ENCODE measurements at places on chromosomes 16 and 17.

DNA sequence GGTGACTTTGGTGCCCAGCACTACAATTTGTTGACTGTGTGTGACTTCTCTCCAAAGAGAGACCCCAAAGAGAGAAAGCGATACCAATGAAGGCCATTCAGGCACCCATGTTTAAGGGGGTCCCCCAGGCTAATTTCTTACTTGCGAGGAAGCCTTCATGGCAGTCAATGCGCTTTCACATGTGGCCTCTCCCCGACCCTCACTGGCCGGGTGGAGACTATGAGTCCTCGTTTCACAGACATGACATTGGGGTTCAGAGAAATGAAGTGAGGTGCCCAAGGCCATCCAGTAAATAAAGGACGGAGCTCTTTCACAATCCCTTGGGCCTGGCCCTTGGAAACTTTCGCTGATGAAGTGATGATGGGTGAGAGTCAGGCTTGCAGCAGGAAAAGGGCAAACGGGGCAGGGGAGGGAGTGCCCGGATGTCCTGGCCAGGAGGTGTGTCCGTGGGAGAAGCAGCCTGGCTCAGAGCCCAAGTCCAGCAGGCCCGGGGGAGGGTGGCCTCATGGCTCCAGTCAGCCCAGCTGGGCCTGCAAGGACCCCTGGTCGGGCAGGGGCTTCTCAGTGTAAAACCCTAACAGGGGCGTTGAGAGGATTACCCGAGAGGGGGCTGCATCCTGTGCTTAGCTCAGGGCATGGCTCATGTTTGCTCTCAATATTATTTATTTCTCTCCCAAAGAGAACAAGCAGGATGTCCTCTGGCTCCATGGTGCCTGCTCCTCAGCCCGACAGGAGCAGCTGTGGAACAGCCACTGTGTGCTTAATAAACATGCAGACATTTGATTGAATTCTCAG is 14.7 kb downstream of the TBX2 start:
- DNase-seq, result no peak

DNA sequence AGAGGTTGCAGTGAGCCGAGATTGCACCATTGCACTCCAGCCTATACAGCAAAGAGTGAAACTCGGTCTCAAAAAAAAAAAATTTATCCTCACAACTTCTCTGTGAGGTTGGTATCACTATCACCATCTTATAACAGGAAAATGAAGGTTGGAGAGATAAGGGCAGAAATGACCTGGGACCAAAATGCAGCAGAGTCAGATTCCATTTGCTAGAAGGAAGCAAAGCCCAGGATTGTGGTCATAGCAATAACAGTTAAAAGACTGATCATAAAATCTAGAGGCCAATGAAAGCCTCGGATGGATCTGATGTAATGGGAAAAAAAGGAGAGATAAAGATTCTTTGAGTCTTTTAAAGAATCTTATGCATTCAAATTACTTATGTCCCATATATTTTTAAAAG is 69.6 kb upstream of the TEKT1 start:
- no peak for DNase-seq

- no peak for DNase-seq
Observed at GRCh38 chr17:18115517-18115916, 7.0 kb downstream of the MYO15A start.

DNA sequence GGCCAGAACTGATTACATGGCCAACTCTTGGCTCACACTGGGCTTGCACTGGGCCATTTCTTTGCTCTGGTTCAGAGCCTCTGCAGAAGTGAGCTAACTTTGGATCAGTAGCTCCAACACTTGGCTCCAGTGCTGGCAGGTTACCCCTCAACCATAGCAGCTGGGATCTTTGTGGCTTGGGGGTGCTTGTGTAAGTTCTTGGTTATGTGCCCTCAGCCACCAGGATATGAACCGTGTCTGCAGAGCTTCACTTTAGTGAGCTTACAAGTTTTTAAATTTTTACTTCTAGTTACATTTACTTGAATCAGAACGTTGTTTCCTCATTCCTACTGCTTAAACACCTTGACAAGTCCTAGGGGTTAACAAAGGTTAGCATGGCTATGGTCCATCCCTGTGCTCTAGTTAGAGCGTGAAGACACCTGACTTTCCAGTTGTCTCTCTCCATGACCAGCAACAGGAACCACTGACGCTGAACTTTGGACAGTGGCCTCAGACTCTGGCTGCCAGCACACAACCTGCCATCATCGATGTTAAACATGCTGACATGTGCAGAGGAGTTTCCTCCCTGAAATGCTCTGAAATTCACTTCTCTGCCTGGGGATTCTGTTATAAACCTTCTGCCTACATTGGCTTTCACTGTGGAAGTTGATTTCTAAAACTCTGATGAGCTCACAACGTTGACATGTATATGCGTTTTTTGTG is 4.1 kb downstream of the PDF start:
- no peak for DNase-seq

- peak; percentile 36 for DNase-seq
Observed at GRCh38 chr17:2954898-2955445, 108.4 kb downstream of the OR1D5 start.

- peak; percentile 38 for DNase-seq
Observed at GRCh38 chr17:41710472-41711090, 1.6 kb upstream of the GAST start.

DNA sequence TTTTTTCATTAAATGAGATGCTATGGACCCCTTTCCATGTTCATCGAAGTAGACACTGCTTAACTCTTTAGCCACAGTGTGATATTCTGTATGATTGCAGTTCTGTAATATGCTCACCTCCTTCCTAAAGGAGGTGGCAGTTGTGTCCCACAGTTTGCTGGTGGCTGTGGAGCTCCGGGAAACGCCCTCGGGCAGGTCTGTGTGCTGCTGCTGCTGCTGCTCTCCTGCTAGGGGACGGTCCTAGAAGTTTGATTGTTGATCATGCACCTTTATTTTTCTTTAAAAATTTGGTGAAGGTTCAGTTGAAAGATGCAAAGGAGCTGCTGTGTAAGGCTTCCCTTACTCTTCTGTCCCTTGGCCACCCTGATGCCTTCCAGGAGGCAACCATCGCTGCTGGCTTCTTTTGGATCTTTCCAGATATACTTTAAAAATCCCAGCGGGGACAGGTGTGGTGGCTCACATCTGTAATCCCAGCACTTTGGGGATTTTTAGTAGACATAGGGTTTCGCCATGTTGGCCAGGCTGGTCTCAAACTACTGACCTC is 8.4 kb upstream of the CLEC18A start:
- no peak for DNase-seq

GRCh38 chr16:1640261-1640941 is 28.2 kb downstream of the CRAMP1 start:
- no peak for DNase-seq

GRCh38 chr17:7467498-7467897 is 11.9 kb downstream of the ZBTB4 start:
- DNase-seq, result no peak

DNA sequence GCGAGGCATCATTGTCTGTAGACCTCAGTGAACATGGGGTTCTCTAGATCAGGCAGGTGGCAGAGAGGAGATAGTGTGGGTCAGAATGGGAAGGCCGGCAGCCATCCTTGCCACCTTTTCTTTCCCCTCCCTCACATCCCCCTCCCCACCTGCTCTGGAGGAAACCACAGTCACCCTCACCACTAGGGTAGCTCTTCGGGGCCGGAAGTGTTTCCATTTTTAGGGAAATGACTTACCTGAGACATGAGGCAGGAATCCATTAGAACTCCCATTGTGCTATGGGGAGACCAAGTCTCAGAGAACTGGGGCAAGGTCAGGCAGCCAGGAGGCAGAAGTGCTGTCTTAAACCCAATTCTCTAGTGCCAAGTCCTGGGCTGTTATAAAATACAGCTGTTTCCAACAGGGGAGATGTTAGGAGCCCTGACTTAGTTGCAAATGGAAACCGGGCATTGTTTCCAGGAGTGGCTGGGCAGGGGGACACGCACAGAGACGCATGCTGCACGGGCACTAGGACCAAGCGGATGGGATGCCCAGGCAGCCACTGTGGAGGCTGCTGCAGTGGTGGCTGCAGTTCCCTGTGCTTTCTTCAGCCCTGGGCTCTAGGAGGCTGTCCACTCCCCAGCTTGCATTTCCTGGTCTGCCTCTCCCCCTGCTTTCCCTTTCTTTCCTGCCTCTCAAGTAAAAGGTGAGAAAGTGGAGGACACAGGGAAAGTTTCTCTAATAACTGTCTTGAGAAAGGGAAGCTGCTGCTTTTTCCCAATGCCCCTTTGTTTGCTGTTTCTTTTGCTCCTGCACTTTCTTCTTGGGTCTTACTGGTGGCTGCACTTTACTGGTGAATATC is 2.8 kb downstream of the HAS3 start:
- no peak for DNase-seq

- DNase-seq, result no peak
Observed at GRCh38 chr17:43396491-43397060, 2.2 kb upstream of the ARL4D start.

- DNase-seq, result no peak
Observed at GRCh38 chr17:5045496-5045895, 10.3 kb upstream of the SLC52A1 start.

DNA sequence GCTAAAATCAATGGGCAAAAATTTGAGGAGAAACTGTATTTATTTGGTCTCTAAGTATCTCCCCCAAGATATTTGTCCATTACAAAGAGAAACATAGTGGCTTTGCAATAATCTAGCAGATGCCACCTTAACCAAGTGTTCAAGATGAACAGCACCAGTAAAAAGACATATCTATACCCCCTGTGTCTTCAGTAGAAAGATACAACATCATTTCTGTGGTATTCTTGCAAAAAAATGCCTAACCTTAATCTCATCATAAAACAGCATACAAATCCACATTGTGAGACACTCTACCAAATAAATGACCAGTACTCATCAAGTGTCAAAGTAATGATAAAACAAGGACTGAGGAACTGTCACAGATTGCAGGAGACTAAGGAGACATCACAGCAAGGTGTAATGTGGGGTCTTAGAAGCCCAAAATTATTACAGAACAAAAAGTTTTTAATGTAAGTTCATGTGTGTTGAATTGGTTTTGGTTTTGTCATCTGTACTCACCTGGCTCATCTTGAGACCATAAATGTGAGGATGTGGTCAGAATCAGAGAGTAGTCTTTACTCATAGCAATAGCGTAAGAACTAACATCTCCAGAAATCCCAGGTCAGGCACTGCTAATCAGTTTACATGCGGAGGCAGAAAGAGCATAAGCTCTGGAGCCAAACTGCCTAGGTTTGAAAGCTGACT is 77.2 kb downstream of the AATF start:
- DNase-seq, result no peak

DNA sequence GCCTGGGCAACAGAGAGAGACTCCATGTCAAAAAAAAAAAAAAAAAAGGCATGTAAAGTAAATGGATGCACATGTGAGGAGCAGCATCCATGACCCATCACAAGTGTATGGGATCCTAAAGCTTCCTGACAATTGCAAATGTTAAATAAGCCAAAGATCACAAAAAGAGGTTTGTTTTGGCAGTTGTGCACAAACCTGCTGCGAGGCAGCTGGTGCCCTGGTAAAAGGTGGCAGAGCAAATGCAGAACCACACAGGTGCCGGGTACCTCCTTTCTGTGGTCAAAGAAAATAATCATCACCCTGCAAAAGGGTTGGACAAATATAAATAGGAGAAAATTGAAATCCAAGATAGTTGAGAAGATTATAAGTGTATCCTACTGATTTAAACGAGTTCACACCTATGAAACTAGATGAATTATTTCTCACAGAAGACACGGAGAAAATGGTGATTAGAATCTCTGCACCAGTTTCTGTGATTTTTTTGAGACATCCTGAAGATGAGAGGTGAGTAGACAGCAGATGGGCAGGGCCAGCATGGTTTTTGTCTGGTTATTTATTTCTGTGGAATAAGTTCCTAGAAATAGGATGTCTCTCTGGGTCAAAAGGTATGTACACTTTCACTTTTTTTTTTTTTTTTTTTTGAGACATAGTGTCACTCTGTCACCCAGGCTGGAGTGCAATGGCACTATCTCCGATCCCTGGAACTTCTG is 291.3 kb downstream of the CDH13 start:
- no peak for DNase-seq

- DNase-seq, result no peak
Observed at GRCh38 chr16:65500007-65500406, 378.1 kb upstream of the CDH11 start.

DNA sequence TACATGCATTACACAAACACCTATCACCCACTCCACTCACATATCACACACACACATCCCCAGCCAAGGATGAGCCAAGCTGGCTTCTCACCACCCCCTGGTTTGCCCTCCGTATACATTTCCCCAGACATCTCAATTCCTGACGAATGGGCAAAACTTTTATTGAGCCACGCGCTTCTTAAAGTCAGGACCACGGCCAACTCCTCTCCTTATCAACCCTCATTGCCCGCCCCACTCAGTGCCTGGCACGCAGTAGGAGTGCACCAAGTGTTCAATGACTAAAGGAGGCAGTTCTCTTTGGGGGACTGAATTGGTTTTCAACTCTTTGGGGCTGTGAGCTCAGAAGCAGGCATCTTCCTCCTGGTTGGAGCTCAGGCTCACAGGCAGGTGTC is 22.5 kb upstream of the C16orf78 start:
- no peak for DNase-seq

GRCh38 chr17:60388742-60389141 is 3.2 kb downstream of the USP32 start:
- DNase-seq, result peak; percentile 30

DNA sequence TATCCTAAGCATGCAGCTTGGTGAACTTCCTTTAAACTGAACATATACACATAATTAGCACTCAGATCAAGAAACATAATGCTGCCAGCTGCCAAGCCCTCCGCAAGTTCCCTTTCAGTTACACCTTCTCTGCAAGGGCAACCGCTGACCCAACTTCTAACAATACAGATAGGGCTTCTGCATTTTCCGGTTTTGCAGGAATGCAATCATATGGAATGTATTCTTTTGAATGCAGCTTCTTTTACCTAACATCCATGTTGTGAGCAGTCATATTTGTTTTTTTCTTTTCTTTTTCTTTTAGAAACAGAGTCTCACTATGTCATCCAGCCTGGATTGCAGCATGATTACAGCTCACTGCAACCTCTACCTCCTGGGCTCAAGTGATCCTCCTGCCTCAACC is 110.7 kb downstream of the GSG1L start:
- no peak for DNase-seq

DNA sequence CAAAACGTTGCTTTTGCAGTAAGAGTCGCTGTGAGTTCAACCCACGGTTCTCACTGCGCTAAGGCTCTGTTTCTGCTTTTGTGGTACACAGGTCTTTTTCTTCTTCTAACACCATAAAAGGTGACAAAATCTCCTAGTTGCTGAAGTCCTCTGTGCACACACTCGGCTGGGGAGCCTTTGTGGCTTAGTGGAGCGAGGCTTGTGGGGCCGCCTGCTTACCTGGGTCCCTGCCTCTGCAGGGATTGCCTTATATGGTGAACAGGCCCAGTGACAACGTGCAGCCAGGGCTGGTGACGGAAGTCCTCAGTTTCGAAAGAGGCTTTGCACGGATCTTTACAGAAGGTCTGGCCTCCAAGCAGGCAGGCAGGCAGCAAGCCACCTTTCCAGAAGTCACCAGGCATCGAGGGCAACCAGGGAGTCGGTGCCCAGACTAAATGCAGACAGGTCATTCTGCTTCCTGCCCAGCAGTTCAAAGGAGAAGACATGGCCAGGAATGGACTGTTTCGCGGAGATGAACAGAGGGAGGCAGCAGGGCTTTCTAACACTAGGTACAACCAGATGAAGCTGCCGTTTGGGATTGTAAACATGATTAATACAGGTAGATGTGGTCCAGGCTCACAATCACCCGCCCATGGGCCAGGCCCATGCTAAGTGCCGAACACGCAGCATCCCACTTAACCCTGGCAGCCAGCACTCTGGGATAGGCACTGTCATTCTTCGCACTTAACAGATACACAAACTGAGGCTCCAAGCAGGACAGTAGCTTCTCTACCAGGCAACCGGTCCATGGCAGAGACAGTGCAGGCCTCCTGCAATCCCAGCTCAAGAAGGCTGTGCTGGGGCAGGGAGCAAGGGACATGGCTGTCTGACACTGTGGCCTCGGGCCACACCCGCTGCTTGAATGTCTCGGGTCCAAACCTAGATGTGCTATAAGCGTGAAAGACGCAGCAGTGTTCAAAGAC is 10.7 kb upstream of the MEAK7 start:
- DNase-seq, result peak; percentile 43
